ENCODE measurements at places on chromosomes 6 and 20.

- DNase-seq: no peak
Observed at GRCh38 chr6:66418906-66419305, 711.9 kb upstream of the EYS start.

DNA sequence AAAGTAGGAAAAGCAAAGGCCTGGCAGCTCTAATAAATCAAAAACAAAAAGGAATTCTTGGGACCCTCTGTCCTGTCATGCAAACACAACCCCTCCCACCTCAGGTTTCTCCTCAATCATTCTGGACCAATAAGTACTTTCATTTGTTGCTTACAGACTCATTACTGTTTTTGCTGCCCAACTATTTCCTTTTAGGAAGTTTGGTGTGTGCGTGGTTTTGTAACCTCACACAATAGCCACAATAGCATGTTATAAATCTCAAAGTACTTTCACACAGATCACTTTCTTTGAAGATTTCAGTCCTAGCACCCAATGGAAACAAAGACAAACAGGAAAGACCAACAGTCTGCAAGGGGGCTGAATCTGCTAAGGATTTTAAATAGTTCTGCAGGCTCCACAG, 4.5 kb downstream of the MRPL14 start:
- DNase-seq: peak; percentile 25

DNA sequence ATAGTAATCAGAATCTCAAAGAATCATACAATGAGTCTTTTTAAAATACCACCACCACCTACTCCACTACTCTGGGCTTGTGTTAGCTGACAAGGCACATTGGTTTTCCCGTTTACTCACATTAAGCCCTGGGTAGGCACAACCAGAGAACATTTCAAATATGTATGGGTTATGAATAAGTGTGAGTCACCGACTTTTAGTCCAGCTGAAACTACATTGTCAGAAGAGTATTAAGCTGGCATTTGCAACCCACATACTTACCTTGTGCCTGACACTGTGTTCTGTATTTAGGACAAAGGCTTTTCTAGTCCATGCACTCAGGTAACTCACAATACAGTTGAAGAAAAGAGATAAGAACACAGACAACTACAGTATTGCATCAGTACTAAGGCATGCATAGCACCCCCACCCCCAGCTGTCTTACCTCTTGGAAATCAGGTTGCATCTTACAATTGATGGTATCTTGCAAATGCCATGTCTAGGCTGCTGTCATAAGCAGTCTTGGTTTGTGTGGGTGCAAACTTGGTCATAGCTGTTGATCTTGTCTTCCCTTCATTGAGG, 40.3 kb upstream of the AHI1 start:
- DNase-seq: no peak

DNA sequence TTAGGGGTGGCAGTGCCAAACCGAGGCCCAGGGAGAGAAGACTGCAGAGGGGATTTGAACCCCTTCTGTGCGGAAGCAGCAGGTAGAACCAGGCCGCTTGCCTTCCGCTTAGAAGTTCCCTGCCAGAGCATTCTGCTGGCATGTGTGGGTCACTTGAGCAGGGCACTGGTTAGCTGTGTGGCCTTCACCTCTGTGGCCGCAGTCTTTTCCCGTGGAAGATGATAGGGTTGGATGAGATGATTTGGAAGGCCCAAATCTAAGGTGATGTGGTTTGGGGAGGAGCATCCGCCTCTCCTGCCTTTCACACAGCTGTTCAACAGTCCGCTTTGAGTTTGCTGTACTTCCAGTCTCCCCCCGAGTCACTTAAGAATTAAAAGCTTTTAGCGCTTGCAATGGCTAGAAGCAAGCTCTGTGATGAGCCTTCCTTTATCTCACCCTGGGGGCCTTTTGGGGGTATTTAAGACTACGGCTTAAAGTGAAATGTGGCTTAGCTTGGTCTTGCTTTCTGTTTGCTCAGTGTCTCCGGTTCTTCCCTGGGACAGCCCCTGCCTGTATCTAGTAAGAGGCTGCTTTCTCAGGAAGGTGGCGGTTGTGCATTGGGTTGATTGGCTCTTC, 743 bp downstream of the CMTR1 start:
- DNase-seq: peak; percentile 31

GRCh38 chr6:6826095-6826901, 237.8 kb downstream of the LY86 start:
- peak; percentile 69 for DNase-seq
